ENCODE measurements at places on chromosomes 12 and 14.

- DNase-seq, result no peak
These were observed 58.3 kb upstream of the ISM2 start for GRCh38 chr14:77556946-77557345.

- DNase-seq, result no peak
These were observed 24.3 kb upstream of the ANO2 start for GRCh38 chr12:5969156-5969973.

DNA sequence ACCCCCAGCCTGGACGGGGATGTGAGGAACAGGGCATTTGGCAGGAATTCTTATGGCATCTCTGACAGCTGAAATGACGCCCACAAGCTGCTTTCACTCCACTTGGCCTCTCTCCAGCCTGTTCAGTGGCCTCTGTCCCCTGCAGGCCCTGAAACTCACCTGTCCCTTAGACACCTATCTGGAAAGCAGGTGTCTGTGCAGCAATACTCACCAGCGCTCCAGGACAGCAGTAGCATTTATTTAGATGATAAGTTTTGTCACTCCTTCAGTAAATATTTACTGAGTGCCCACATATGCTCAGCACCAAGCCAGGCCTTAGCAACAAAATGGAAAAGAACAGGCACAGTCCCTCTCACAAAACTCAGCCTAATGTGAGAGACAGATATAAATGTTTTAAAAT is 311.1 kb upstream of the FKBP4 start:
- DNase-seq, result no peak

DNA sequence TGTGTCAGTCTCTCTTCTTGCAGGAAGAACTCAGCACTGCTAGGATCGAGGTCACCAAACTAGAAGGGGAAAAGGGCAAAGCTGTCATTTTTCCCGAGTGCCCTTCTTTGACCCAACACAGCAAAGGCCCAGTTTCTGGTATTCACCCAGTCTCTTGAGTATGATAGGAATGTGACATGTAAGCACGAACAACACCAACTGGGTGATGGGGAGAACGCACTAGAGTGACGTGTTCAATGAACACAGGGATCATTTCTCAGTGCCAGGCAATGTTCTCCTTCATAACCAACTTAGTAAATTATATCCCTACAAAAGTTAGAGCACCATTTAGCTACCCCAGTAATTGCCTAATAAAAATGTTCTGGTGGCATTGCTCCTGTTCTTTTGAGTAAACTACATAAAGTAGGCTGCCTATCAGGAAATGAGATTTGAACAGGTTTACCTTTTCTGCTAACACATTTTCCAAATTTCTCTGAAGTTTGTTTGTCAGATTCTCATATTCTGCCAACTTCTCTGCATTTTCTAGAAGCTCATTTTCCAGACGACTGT is 64.5 kb downstream of the NIN start:
- DNase-seq, result no peak

DNA sequence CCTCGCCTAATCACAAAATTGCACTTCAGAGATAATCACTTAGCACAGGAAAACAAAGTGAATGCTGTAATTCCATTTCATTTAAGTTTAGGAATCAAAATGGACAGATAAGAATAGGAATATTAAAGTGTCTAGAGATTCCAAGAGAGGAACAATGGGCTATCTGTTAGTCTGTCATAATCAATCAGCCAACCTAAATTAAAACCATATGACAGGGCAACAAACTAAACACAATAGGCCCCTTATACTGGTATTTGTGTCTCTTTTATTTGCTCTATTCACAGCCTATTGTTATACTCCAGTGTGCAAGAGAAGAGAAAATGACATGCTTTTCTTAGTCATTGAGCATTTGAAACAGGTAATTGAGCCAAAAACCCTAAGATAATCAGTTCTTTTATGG is 259.4 kb downstream of the PRKD1 start:
- no peak for DNase-seq

GRCh38 chr14:58747181-58747580 is 109.4 kb downstream of the DACT1 start:
- DNase-seq, result no peak

GRCh38 chr12:12481631-12482030 is 81.0 kb downstream of the DUSP16 start:
- no peak for DNase-seq

DNA sequence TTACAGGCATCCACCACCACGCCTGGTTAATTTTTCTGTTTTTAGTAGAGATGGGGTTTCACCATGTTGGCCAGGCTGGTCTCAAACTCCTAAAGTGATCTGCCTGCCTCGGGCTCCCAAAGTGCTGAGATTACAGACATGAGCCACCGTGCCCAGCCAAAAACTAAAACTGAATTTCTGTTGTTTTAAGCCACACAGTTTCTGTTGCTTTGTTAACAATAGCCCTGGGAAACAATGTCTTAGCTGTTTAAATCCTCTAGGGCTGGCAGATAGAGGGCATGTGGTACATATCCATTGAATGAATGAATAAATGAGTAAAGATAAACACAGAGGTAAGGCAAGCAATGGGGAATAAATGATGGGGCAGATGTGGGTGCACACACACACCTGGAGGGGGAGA is 8.0 kb upstream of the EIF5 start:
- DNase-seq, result no peak

GRCh38 chr14:58787592-58787991 is 149.8 kb downstream of the DACT1 start:
- DNase-seq, result no peak

DNA sequence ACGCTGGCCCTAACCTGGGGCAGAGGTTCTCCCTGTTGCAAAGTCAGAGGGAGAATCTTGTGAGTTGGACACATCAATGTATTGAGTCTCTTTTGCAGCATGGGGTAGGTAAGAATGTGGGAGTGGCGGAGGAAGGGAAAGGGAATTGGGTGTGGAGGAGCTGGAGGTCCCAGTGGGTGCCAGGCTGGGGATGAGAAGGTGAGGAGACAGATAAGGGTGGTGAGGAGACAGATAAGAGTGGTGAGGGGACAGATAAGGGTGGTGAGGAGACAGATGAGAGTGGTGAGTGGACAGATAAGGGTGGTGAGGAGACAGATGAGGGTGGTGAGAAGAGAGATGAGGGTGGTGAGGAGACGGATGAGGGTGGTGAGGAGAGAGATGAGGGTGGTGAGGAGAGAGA is 72.9 kb upstream of the SFSWAP start:
- DNase-seq, result no peak

DNA sequence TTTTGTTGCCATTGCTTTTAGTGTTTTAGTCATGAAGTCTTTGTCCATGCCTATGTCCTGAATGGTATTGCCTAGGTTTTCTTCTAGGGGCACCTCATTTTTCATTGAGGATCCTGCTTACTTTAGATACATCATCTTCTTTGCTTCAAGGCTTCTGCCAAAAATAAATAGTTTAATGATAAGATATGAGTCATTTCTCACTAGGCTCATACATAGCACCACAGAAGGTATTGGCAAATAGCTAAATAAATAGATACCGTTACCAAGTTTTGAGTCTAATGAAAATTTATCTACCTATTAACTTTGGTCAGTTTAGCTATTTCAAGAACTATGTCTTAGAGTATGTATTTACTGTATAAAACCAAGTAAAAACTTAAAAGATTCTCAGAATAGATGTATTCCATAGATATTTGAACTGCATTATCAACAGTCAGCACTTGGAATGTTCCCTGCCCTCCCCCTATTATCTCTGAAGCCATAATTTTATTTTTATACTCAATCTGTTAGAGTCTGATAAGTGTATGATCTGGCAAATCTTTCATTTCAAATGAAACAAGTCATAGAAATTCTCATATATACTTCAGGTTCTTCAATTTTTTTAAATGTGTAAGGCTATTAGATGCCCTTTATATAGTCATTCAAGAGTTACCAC is 310.2 kb downstream of the CCDC91 start:
- no peak for DNase-seq

DNA sequence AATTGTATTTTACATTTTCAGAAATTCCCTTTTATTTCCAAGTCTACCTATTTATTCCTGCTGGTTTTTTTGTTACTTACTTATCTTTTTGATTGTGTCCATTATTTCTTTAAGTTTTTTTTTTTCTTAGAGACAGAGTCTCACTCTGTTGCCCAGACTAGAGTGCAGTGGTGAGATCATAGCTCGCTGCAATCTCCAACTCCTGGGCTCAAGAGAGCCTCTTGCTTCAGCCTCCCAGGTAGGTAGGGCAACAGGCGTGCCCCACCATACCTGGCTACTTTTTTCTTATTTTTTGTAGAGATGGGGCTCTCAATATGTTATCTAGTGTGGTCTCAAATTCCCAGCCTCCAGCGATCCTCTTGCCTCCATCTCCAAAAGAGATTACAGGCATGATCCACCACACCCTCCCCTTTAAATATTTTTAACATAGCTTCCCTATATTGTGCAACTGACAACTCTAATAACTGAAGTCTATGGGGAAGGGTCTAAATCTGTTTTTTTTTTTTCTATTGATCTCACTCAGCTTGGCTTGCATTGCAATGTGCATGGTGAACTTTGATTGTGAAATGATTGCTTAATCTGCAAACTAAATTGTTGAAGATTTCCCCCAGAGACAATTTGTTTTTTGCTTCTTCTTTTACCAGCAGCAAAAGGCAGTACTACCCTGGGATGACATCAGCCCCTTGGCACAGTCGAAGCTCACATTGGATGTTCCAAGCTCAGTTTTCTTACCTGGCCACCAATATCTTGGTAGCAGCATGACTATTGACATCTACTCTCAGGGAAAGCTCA is 25.7 kb upstream of the COCH start:
- no peak for DNase-seq

- no peak for DNase-seq
These were observed 105.1 kb downstream of the STXBP6 start for GRCh38 chr14:24944800-24945199.

DNA sequence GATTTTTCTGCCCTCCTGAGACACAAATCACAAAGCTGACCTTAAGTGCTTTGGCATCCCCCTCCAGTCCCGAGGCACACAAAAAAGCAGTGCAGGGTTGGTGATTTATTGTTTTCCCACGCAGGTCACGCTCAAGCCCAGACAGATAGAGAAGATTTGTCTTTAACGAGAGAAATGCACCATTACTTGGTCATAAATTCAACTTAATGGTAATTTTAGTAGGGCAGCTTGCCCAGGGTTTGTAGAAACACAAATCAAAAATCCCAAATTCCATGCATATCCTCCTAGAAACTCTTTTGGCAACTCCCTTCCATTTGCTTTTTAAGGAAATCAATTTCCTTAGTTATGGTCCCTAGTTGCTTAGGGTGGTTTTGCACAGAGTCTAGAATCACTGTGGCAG is 132.6 kb downstream of the IGF1 start:
- no peak for DNase-seq

DNA sequence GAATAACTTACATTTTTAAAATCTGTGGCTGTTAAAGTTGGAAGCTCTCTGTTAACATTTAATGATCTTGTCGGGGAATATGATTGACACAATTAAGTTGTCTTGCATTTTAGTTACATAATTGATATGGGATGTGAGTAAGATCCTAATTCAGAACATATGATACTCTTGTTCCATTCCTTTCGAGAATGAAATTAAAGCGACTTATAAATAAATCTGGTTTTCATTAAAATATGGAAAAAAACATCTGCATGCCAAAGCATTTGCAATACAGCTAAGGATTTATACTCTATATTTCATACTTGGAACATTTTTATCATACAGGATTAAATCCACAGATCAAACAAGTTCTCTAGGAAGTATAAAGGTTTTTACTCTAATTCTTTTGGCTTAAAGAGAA is 52.0 kb downstream of the SLC38A6 start:
- DNase-seq, result no peak

DNA sequence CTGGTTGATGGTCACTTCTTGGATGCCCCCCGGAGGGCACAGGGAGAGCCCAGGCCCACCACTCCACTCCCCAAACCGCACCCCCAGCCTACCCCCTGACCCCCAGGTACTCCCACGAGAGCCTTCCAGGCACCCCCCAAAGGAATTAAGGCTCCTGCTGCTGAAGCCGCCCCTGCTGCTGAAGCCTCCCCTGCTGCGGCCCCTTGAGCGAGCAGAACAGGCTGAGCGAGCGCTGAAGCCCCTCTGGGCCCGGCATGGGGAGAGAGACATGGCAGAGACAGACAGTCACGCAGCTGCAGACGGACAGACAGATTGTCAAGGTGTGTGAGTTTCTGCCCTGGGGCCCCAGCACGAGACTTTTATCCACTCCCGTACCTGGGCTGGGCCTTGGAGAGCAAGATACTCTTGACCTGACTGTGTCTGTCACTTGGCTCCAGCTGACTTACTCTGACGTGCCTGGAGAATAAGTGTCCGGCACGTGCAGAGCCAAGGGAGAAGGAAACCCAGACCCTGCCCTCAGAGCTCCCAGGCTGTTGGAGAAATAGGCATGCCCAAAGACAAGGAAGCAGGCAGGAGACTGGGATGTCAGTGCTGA is at the start of gene KRT78:
KRT78 (minus strand) TSS at position 334 of the 595 bp plus-strand sequence; CDS start at position 270, 64 bp downstream.
- no peak for DNase-seq

DNA sequence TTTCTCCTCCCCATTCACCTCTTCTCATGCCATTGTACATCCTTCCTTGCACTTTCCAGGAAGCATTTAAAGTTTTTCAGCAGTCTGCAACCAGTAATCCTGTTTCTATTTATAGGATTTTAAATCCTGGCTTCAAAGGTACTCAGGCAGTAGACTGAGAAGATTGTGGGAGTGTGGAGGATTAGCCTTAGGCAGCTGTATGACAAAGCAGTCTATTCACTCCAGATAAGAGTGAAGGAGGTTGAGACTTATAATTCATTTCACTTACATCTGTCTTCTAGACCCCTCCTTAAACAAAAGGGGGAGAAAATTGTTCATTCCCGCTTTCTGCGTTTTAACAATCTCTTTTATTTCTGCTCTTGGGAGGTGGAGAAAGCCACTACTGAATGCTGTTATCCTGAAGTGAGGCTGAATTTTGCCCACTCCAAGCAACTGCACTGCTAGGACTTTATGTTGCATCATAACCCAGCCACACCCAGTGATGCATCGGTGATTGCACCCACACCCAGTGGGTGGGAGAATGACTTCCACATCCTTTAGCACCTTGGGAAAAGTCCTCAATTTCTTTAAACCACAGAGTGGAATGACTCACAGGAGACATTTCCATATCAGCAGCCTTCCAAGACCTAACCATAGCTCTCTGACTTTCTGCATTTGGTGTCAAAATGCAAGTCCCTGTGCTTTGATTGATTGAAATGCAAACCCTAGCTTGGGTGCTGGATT is 382.5 kb upstream of the ATP2B1 start:
- DNase-seq, result no peak

- no peak for DNase-seq
These were observed 30.8 kb downstream of the NOS1 start for GRCh38 chr12:117330441-117331113.

- DNase-seq, result no peak
These were observed 26.1 kb downstream of the SDR9C7 start for GRCh38 chr12:56908136-56908535.

- no peak for DNase-seq
These were observed 5.6 kb downstream of the RBP5 start for GRCh38 chr12:7122811-7123769.

GRCh38 chr14:61322799-61323290 is 1.5 kb downstream of the PRKCH start:
- DNase-seq, result no peak

Data from right forelimb (tissue), 1 donor.